CD8-positive, alpha-beta T cell (primary cell): ENCODE measurements at places on chromosomes 7 and 10.

DNA sequence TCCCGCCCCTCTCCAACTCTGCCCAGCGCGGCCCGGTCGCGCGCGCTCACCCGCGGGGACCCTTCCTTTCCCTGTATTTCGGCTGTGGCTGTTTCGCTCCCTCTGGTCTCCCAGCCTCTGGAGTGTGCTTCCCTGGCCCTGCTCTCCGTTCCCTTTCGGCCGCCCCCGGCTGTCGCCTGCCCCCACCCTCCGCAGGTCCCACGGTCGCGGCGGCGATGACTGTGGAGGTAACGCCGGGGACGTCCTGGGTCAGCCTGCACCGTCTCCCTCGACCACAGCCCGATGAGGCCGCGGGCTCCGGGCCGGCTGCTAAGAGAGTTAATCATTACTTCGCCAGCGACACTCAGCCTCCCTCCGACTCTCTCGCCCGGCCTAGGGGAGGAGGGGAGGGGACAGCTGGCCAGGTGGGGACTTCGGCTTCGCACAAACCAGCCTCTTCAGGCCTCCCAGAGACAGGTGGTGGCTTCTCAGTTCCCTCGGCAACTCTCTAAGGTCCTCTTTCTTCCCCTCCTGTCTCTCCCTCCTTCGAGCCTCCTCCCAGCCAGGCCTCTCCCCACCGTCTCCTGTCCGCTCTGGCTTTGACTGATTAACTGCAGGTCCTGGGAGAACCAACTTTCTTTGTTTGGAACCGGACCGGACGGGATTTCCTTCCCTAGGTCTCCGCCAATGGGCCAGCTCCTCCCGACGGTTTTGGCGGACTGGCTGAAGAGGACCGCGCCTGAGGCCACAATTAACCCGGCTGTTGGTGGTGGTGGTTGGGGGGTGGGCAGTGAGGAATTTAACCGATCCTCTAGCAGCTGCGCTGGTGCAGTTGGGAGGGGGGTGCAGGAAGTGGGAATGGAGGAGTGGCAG is 5.6 kb upstream of the PAX2 start:
- no peak for DNase-seq

GRCh38 chr10:79274279-79275104 is 72.8 kb upstream of the PPIF start:
- DNase-seq, result no peak

DNA sequence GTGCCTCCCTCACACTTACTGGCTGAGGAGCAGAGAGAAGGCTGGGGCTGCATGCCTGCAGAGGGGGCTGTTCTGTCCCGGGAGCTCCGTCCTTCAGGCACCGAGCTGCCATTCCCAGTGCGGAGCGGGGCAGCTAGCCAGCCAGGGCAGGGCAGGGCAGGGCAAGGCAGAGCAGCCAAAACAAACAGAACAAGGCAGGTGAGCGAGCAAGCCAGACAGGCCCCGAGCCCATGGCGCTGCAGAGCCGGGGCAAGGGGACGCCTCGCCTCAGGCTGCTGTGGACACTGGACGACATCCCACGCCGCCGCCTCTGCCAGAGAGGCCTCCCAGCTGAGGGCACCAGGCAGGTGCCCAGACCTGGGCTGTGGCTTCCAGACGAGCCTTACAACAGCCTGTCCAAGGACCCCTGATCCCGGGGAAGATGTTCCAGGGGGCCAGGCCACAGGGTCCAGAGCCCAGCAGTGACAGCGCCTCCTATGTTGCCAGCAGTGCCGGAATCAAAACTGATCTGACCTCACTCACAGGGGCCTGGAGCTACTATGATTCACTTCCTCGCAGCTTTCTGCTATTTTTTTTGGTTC is 8.2 kb upstream of the NDST2 start:
- DNase-seq, result no peak

DNA sequence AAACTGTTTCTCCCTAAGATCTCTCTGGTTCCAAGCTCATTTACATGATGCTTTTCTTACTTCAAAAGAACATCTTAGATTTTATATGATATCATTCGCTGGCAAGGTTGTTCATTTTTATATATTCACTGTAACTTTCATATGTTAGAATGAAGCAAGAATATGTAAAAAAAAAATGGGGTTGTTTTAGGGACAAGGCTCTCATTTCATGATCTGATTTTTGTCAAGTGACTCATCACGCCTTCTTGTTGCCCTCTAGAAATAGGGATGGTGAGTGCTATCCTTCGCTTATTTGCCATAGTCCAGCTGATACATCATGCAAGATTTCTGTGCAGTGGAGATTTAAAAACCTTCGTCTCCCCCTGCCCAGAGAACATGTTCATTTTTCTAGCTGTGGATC is 14.0 kb upstream of the CELF2 start:
- DNase-seq, result no peak

DNA sequence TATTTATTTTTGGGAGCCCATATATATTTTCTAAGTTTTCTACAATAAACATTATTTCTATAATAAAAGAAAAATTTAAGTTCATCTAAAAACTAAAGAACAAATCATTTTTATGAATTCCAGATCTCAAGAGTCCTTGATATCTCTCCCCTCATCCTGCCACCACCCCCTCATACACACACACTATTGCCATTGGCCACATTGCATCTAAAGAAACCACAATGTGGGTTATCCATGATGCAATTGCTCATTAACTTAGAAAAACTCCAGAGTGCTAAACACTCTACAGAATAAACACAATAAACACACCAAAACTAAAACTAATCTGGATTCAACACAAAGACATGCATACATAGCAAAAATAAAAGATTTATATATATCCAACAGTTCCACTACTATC is 37.8 kb downstream of the FAM13C start:
- no peak for DNase-seq

- no peak for DNase-seq
Measured at GRCh38 chr7:123198668-123199652, 809 bp downstream of the SLC13A1 start.

DNA sequence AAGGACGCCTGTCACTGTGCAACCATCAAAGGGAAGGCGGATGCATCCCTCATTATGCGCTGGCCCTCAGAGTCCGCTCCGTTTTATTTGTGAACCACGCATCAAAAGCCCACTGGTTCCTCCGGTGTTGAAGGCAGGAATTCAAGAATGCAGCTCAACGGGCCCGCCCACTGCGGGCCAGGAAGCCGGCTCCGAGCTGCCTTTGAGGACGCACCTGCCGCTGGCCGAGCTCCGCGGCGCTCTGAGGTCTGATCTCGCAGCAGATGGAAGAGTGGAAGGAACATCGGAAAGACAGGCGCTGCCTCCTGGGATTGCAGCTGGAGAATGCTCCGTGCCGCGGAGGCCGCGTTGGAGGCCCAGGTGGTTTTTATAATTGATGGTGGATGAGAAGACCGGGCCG is 56.9 kb upstream of the ADGRA1 start:
- no peak for DNase-seq

GRCh38 chr10:98423691-98424120 is 8.7 kb upstream of the PYROXD2 start:
- no peak for DNase-seq

GRCh38 chr7:155007947-155008346 is 5.0 kb upstream of the PAXIP1 start:
- DNase-seq, result peak; percentile 47

DNA sequence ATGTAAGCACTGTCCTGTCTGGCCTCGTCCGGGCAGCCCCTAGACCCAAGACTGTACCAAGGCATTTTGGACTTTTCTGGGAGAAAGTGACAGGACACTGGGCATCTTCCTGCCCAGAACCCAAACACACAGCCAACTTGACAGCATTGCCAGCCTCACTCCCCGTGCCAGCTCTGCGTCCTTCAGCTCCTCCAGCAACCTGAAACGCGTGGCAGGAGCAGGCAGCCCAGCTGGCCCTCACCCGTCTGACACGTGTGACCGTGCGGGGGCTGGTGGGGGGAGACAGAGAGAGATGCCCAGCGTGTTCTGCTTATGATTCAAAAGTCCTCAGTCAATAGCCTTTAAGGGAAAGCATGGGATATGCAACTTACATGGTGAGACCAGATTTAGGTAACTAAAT is 50.3 kb upstream of the SLC29A3 start:
- no peak for DNase-seq

DNA sequence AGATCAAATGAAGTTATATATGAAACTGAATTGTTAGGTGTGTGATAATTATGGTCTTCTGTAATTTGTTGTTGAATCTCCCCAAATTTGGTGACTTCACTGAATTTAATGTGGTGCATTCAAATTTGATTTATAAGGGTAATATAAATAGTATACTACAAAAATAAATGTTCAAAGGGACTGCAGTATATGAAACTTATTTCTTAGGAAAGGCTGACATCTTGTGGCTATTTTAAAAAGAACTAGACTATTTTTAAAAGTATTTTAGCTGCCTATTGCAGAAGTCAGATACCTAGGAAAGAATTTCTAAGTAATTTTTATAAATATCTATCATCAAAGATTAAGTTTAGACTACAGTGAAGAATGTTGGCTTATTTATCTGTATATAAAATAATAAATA is 36.6 kb downstream of the ATRNL1 start:
- no peak for DNase-seq

DNA sequence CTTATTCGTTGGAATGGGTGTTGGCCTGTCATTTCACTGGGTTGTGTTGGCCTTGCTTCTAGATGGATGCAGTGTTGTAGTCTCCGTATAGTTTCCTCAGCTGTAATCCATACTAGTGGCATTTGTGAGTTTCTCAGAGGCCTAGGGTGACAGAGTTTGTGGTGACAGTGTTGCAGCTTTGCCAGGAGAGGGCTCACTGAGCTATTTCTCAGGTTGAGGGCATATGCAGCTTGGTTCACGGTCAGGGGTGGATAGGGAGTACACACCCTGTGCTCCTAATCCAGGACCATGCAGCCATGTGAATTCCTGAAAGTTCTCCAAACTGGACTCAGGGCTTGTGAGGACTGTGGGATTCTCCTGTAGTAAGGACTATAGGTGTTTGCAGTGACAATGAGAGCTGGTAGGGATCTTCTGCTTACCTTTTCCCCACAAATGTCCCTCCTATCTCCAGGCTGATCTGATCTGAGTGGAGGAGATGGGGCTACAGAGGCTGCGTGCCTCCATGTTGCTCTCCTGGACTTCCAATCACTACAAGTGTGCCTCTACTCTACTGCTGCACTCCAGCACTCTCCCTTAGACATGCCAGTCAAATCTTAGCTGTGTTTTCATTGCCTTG is 229.0 kb downstream of the STK31 start:
- no peak for DNase-seq
